Fibroblast of skin of back (primary cell): ENCODE measurements at places on chromosomes 2 and 18.

GRCh38 chr2:187875261-187876141 is 321.3 kb upstream of the TFPI start:
- DNase-seq = no peak

DNA sequence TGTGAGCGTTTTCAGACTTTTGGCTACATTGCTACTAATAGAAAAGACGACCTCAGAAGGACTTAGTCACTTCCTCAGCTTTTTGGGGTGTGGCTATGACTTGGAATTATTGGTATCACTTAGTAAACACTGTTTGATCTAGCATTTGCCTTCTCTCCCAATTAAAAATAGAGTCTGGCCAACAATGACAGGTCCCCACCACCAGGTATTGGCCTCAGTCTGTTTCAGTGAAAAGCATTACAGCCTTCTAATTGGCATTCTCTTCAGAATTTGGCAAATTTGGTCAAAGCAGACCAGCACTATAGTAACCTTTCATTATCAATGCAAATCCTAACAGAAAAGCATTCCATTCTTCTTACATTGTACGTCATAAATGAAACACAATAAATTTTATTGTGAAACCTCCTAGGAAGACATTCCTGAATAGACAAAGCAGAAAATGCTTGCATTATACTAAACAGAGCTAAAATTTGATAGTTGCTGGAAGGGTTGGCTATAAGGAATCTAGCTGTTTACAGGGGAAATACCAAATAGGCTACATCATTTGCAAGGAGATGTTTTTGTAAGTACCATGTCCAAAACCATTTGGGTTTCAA is 613.9 kb downstream of the IRS1 start:
- peak; percentile 85 for DNase-seq

GRCh38 chr2:8570637-8571036 is 111.2 kb upstream of the ID2 start:
- DNase-seq = no peak

DNA sequence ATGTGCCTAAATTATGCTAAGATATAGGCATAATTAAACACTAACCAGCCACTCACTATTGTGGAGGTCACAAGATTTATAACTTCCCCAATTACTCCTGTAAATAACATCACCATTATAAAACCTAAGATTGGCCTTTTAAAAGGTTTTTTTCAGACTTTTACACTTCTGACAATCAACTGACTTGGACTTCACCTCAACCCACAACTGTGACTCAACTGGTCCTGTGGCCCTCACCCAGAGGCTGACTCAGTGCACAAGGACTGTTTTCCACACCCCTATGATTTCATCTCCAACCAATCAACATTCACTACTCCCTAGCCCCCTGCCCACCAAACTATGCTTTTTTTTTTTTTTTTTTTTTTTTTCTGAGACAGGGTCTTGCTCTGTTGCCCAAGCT is 11.6 kb downstream of the TTR start:
- no peak for DNase-seq

- DNase-seq = peak; percentile 64
These were observed 32.6 kb upstream of the SPAG16 start for GRCh38 chr2:213251618-213252017.

GRCh38 chr2:189129971-189130370 is 49.6 kb downstream of the COL5A2 start:
- peak; percentile 97 for DNase-seq

GRCh38 chr18:21761471-21762115 is 21.0 kb downstream of the MIB1 start:
- DNase-seq = no peak

DNA sequence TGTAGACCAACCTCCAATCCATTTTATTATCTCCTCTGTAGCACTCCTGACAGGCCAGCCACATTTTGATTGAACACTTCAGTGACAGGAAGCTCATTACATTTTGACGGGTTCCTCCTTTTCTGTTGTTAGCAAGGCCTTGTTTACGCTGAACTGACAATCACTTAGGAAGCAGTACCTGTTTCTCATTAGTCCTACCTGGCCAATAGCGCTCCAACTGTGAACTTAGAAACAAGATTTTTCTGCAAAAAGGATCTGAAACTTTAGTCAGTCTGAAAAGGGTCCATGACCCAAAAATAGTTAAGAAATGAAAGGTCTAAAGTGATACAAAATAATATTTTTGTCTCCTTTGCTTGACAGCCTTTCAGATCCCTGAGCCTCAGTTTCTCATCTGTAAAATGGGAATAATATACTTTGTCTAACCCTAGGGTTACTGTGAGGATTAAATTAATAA is 119.6 kb upstream of the MSTN start:
- no peak for DNase-seq

GRCh38 chr2:180322781-180323180 is 315.7 kb upstream of the CWC22 start:
- DNase-seq = no peak

GRCh38 chr18:9586814-9587213 is 27.5 kb downstream of the PPP4R1 start:
- DNase-seq = no peak

GRCh38 chr2:72210470-72210869 is 62.8 kb upstream of the CYP26B1 start:
- DNase-seq = no peak

DNA sequence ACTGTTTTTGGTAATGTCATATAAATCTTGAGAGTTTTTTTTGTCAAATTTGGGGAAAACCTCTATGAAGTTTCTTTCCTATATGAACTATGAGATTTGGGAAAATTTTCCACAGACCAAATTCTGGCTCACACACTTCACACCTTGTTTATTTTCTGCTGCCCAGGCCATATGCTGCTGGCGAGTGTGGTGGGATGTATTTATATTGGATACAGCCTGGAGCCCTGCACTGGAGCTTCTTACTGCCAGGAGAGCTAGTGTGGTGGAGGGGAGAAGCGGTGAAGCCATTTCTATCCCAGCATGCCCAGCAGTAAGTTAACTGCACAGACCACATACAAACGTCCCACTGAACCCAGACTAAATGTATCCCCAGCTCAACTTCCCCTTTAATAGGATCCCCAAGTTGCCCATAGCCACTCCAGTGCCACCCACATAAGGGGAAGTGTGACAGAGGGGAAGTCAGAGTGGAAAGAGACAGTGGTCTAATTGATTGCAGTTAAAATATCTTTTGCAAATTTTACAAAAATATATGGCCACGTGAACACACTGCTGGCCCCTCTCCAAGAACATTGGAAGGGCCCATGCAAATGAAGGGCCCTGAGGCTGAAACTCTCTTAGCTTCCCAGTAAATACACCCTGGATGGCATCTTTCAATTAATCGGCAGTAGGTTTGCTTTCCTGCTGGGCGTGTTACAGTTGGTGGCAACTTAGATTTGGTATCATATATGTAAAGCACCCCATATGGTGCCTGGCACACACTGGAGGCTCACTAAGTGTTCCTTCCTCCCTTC is 146.6 kb upstream of the ITGA6 start:
- DNase-seq = no peak

- no peak for DNase-seq
These were observed 105.3 kb downstream of the HDAC4 start for GRCh38 chr2:239295377-239296019.

DNA sequence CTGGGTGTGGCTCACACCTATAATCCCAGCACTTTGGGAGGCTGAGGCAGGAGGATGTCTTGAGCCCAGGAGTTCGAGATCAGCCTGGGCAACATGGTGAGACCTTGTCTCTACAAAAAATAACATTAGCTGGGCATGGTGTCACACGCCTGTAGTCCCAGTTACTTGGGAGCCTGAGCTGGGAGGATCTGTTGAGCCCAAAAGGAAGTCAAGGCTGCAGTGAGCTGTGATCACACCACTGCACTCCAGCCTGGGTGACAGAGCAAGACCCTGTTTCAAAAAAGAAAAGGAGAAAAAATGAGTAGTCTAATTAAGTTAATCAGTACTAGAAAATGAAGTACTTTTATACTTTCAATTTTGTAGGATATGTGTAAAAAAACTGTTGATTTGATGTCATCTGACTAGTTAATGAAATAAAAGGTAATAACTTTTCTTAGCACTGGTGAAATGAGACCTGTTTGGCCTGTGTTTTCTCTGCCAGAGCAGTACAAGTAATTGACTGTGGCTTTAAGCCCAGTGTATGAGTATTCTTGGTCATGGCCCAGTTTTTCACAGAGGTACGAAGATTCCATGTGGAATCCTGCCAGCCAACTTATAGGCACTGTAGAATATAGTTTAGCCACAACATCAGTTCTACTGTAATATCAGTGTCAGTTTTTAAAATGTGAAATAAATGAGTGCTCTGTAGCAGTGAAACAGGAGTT is 35.8 kb downstream of the MFSD6 start:
- no peak for DNase-seq

DNA sequence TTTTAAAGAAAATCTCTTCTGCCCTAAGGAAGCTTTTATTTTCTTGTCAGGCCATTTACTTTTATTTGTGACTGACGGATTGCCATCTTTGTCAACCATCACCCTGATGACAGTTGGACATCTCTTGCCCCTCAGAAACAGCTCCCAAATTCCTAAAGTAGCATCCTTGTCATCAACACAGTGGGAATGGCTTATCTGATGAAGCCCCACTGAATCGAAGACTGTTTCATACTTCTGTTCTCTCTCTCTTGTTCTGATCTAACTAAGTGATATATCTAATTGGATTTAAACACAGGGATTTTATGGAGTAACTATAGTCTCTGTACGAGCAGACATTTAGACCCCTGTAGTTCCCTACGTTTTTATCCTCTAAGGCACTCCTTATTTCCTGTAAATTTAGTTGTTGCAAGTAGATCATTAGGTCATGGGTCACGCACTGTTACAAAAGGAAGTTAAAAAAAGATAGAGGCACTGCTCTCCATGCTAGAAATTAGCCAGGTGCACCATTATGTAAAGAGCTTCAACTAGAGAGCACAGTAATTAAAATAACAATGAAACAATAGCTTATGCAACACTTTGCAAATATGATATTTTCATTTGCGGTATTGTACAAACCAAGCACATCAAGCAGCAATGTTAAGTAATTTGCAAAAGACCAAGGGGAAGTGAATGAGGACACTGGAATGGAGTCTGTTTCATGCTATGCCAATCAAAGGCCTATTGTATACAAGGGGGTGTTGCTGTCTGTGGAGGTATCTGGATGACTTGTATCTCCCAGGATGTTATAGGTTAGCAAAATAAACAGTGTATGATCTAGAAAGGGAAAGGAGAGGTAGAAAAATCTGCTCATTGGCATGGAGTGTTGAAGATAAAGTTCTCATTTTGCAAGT is 284.7 kb downstream of the LRRTM1 start:
- DNase-seq = no peak

- DNase-seq = peak; percentile 94
These were observed 54.0 kb upstream of the SPATS2L start for GRCh38 chr2:200252265-200253067.

- DNase-seq = no peak
These were observed 6.6 kb upstream of the NTSR2 start for GRCh38 chr2:11676640-11677039.

- peak; percentile 87 for DNase-seq
These were observed 79.2 kb upstream of the CDH2 start for GRCh38 chr18:28256166-28256565.

GRCh38 chr2:216927163-216927562 is 67.3 kb upstream of the TNP1 start:
- no peak for DNase-seq

DNA sequence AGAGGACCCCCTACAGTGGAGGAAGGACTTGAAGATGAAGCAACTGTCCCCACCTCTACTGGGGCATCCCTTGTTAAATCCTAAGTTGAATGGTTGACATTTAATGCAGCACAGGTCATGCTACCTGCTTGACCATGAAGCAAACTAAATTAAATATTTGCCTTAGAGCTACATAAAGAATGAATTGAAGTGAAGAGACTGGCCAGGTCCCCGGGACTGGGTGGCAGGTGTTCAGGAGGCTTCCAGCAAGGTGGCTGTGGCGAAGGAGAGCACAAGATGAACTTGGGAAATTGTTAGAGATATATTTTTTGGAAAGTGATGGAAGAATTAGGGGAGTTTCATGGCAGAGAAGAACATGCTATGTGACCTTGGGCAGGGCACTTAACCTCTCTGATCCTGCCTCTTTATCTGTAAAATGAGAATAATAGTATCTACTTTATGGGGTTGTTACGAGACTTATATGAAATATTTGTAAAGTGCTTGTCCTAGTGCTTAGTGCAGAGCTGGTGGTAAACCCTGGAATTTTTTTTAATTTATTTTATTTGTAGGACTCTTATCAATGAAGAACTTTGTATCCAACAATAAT is 37.3 kb downstream of the EFR3B start:
- DNase-seq = no peak

GRCh38 chr2:15334644-15335326 is 226.3 kb downstream of the NBAS start:
- DNase-seq = peak; percentile 75

DNA sequence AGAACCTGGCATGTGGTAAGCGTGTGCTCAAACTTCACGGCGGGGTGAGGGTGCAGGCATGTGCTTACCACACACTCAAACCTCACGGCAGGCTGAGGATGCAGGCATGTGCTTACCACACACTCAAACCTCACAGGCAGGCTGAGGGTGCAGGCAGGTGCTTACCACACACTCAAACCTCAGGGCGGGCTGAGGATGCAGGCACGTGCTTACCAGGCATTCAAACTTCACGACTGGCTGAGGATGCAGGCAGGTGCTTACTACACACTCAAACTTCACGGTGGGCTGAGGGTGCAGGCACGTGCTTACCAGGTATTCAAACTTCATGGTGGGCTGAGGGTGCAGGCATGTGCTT is 105.0 kb upstream of the ALKAL2 start:
- no peak for DNase-seq

GRCh38 chr18:76573325-76574025 is 78.4 kb upstream of the ZNF516 start:
- peak; percentile 40 for DNase-seq

DNA sequence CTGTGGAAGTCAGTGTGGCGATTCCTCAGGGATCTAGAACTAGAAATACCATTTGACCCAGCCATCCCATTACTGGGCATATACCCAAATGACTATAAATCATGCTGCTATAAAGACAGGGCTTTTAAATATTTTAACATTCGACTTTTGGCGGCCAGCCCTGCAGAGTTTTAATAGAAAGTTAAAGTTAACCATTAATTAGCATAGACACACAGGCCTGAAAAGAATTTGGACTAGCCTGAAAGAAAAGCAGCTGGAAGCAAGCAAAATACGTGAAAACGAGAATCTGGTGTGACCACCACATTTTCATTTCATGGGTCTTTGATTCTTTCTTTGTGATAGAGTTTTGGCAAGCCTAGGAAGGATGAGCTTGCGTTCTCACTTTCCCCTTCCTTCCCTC is 184.0 kb downstream of the SCG2 start:
- no peak for DNase-seq

DNA sequence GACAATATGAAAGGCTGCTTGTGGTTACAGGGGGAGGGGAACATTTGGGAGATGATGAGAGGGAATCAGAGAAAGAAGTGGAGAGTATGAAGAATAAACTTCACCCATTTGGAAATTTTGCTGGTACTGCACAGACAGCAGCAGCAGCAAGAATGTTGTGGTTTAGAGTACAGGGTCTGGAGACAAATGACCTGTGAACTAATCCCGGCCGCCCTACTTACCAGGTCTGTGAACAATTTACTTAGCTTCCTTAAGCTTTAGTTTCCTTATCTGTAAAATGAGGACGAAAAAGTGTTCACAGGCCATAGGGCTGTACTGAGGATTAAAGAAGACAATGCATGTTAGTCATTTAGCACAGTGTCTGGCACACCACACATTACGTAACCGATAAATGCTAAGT is 685.4 kb upstream of the CELF4 start:
- no peak for DNase-seq

- peak; percentile 72 for DNase-seq
These were observed 271.2 kb downstream of the EN1 start for GRCh38 chr2:118576109-118576855.
